ENCODE measurements at places on chromosomes 5 and 9. TPM values are rescaled to one million over a fixed set of nuclear protein-coding genes. Genes with fewer than 3 reads are reported as not detected.

Gene BSPRY
- total RNA-seq = 28.8 TPM

Gene NME5
- total RNA-seq = 1.9 TPM

DNA sequence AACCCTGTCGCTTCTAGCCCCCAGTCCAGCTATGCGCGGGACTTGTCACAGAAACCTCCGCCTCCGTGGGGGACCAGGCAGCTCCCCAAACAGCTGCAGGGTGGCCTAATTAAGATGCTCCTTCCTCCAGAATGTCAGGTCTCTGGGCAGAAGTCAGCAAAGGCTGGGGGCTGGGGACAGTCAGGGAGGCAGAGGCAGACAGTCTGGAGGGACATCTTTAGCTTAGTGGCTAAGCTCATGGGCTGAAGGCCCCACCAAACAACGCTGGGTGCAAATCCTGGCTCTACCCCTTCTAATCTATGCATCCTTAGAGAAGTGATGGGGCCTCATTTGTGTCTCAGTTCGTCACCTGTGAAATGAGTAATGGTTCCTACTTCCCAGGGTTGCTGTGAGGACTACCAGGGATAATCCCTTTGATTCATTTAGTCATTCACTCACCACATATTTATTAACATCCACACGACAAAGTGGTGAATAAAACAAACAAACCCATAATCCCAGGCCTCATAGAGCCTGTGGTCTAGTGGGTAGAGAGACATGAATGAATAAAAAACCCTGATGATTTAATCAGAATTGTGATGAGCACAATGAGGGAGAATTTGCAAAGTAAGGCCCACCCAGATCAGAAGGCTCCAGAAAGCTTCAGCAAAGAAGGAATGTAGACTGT, 20.2 kb upstream of the MED27 start:
- H3K4me3 ChIP-seq = no peak overlapping the region
- 0 out of 2 replicates have a peak, but pooled peaks cover 2% of the 10 kb centered on the region for H3K4me1 ChIP-seq
- peaks cover 68% of the 10 kb centered on the region for H3K27me3 ChIP-seq
- no peak overlapping the region for H3K27ac ChIP-seq
- no peak for DNase-seq
- H3K36me3 ChIP-seq = no peaks in the 10 kb centered on the region

- peak overlapping the region; percentile 99 for H3K27ac ChIP-seq
- peak overlapping the region; percentile 93 for H3K4me3 ChIP-seq
- no peaks in the 10 kb centered on the region for H3K27me3 ChIP-seq
- 0 out of 2 replicates have a peak, but pooled peaks cover 3% of the 10 kb centered on the region for H3K36me3 ChIP-seq
Observed at GRCh38 chr9:33161011-33161588, 6.0 kb downstream of the B4GALT1 start.

GRCh38 chr9:97923529-97924108, 1.3 kb upstream of the TRMO start:
- H3K27me3 ChIP-seq = no peaks in the 10 kb centered on the region
- peaks cover 18% of the 10 kb centered on the region for H3K4me1 ChIP-seq
- no peaks in the 10 kb centered on the region for H3K36me3 ChIP-seq
- H3K27ac ChIP-seq = peak overlapping the region; percentile 21
- peak overlapping the region; percentile 66 for H3K4me3 ChIP-seq

GRCh38 chr5:42929871-42930270, 110.2 kb downstream of the ANXA2R start:
- no peak overlapping the region for H3K27ac ChIP-seq
- H3K4me3 ChIP-seq = no peak overlapping the region
- H3K27me3 ChIP-seq = no peaks in the 10 kb centered on the region
- H3K4me1 ChIP-seq = peaks cover 24% of the 10 kb centered on the region
